ENCODE measurements at places on chromosomes 3 and 15.

DNA sequence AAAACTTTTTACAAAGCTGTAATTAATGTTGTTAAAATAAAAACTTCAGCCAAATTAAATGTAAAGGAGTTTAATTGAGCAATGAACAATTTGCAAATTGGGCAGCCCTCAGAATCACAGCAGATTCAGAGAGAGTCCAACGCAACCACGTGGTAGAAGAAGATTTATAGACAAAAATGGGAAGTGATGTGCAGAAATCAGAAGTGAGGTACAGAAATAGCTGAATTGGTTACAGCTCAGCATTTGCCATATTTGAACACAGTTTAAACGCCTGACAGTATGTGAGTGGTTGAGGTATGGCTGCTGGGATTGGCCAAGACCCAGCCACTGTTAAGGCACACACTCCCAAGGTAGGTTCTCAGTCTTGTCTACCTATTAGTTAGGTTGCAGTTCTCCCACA lies 14.4 kb upstream of the PLA2G4D start:
- DNase-seq = no peak

- DNase-seq = no peak
Observed at GRCh38 chr3:195185583-195185982, 85.4 kb downstream of the XXYLT1 start.

GRCh38 chr3:138222942-138223287 lies 35.8 kb downstream of the ARMC8 start:
- no peak for DNase-seq

DNA sequence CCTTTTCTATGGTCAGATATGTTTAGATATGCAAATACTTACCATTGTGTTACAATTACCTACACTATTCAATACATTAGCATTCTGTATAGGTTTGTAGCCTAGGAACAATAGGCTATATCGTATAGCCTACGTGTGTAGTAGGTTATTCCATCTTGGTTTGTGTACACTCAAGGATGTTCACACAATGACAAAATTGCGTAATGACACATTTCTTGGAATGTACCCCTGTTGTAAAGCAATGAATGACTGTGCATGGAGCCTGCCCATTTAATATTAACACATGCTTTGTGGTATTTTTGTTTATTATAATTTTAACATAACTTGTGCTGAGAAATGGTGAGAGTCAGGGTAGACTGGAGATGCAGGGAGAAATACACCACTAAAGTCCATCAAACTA lies 154.9 kb downstream of the LEKR1 start:
- no peak for DNase-seq

DNA sequence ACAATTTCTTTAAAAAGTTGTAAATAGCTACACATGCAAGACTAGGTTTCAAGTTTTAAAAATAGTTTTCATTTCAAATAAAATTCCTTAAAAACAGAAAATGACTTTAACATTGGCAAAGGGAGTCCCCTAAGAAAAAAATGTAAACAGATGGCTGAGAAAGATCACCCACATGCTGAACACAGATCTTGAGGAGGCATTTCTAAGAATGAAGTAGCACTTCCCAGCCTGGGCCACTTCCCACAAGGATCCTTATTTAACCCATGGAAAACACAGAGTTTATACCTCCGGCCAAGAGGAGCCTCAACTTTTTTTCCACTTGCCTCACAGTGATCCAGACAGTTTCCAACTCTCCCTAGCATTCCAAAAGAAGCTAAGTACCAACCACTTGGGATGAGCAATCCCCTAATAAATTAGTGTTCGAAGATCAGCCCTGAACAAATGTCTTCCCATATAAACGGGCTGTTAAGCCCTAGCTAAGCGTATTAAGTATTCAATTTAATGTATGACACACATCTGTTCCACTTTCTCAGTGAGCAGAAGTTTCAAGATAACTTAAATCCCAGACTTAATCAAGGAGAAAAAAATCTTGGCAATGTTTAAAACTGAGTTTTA lies 61.4 kb downstream of the GADL1 start:
- no peak for DNase-seq

DNA sequence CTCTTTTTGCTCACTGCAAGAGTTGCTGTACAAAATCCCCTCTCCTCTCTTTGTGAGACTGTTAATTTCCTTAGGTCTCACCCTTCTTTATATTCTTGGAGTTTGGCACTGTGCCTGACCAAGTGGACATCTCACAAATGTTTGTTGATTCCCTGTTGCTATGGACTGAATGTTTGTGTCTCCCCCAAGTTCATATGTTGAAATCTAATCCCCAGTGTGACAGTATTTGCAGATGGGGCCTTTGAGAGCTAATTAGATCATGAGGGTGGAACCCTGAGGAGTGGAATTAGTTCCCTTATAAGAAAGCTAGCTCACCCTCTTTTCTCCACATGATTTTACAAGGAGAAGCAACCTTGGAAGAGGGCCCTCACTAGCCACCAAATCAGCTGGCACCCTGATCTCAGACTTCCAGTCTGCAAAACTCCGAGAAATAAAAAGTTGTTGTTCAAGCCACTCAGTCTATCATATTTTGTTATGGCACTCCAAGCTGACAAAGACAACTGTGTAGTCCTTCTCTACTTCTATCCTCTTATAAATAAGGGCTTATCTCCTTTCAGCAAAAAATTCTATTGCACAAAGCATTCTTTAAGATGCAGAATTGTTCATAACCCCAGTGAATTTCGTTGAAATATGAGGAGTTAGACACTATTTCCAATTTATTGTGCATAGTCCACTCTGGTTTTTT lies 65.5 kb upstream of the NPHP3 start:
- DNase-seq = no peak

- DNase-seq = no peak
Observed at GRCh38 chr3:129184396-129184657, 631 bp upstream of the CNBP start.

DNA sequence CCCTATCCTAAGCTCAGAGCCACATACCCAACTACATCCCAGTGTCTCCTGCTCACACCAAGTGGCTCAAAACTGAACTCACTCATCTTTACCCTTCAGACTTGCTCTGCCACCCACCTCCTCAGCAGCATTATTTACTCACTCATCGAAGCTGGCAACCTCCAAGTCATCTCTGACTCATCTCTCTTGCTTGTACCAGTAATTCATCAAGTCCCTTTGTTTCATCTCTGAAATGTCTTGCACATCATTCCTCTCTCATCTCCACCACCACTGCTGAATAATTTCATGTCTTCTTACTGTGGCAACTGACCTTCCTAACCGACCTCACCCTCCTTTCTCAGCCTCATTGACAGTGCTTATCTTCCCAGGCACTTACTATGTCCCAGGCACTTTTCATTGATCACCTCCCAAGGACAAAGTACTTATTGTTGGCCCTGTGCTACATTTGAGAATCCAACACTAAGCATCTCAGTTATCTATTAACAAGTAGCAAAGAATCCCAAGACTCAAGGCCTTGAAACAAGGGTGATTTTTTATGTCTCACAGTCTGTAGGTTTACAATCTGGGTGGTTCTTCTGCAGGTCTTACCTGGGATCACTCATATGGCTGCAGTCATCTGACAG lies 82.0 kb downstream of the MRPL46 start:
- no peak for DNase-seq

- DNase-seq = no peak
Observed at GRCh38 chr3:37295925-37296324, 121.5 kb upstream of the LRRFIP2 start.

DNA sequence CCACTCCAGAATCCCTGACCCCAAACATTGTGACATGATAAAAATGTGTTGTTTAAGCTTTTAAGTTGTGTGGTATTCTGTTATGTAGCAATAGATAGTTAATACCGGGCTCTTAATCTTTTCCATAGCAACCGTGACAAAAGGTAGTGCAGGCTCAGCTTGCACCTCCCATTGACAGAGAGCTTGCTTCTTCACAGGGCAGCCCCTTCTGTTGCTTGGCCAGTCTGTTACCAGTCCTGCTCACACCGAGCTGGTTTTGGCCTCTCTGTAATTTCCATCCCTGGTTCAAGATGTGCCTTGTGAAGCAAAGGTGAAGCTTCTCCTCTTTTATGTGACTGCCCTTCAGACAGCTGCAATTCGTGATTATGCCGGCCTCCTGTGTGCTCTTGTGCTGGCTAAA lies 86.9 kb downstream of the CRYGS start:
- no peak for DNase-seq

DNA sequence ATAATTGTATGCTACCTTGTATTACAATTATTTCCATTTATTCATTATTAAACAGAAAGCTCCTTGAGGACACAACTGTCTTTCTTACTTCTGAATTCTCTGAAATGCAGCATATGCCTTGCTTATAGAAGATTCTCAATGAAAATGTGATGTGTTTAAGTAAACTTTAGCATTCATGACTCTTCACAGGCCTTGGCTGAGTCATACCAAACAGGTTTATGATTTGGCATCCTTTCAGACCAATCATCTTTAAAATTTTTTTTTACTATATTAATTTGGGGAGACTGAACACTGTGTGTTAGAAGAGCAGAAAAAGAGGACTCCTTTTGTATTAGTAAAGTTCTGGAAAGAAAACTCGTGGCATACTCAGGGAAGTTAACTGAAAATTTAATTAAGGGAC lies 6.4 kb upstream of the GALK2 start:
- DNase-seq = no peak

DNA sequence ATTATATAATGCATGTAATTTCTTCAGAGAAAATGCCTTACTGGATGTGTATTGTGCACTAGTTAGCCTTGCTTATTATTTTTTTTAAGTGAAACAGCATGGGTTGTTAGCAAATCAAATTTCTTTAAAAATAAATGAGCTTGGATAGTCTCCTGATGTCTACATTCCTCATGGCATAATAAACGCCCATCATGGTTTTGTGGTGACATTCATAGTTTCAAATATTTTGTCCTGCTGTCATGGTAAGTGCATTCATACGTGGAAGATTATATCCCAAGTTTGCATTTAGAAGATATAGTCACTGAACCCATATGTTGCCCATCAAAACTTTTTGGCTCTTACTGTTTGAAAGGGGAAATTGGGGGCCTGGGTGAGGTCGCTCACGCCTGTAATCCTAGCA lies 130.7 kb downstream of the ALCAM start:
- DNase-seq = no peak

DNA sequence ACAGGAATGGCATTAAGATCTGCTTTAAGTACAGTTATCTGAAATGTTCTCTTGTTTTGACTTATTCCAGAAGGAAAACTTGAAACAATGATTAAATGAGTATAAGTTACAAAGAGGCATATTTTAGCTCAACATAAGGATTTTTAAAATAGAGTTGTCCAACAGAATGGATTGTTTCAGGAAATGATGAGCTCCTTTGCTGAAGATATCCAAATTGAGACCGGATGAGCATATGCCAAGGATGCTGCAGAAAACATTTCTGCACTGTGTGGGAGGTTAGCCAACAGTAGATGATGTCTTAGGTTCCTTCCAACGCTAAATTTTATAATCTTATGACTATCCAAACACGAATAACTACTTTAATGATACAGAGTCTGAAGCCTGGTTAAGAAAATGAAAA lies 226.5 kb upstream of the NANOGP8 start:
- DNase-seq = no peak

- no peak for DNase-seq
Observed at GRCh38 chr3:20773320-20773984, 587.4 kb upstream of the SGO1 start.

DNA sequence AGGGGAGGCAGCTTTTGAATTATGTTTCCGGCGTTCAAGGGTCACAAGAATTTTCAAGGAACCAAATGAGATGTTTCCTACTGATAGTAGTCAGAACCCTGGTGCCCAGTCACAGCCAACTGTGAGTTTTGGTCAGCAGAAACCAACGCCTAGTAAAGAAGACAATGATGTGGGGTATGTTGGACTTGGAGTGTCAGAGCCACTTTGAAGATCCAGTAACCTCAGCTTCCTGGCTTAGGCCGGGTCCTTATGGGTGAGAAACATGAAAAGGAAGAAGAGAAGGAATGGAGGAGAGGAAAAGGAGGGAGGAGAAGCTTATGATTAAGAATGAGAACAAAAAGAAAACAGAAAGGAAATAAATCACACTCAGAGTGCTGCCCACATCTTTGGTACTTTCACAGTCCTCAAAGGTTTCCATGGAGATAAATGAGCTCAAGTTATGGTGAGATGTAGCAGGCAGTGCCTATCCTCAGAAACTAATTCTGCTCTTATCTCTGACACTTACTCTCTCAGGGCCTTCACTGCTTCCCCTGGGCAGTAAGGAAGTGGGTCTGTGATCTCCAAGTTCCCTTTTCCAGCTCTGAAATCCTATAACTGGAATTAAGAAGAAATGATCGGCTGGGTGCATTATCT lies 2.0 kb upstream of the MCF2L2 start:
- DNase-seq = no peak

- no peak for DNase-seq
Observed at GRCh38 chr3:25423780-25424588, 4.1 kb upstream of the RARB start.

DNA sequence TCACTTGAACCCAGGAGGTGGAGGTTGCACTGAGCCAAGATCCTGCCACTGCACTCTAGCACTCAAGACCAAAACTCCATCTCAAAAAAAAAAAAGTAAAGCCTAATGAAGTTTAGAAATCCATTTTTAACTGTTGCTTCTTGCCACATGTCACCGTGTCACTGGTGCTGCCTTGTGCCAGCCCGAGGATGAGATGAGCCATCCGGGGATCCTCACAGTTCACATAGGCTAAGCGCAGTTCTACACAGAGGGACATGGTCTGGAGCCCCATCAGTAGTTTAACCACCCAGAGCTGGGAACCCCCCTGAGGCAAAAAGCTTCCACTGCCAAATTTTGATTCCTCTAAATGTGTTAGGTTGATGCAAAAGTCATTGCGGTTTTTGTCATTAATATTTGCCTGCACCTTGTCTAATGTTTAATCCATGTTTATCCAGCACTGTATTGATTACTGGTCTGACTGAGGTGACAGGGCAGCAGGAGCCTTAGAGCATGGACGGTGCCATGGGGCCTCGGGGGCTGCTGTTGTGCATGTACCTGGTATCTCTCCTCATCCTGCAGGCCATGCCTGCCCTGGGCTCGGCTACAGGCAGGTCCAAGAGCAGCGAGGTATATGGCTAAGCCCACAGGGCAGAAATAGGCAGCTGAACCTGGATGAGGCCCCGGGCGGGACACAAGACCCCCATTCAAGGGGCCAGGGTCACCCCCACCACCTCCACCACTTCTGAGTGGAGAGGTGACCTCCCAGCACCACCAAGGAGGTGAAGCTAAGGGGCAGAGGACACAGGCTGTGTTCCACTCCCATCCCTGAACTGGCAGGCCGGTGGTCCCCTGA lies at the start of gene ITIH1:
TSS of gene ITIH1 (plus strand) at position 473 of the 832 bp plus-strand sequence. CDS start at position 490, 17 bp downstream.
- no peak for DNase-seq

DNA sequence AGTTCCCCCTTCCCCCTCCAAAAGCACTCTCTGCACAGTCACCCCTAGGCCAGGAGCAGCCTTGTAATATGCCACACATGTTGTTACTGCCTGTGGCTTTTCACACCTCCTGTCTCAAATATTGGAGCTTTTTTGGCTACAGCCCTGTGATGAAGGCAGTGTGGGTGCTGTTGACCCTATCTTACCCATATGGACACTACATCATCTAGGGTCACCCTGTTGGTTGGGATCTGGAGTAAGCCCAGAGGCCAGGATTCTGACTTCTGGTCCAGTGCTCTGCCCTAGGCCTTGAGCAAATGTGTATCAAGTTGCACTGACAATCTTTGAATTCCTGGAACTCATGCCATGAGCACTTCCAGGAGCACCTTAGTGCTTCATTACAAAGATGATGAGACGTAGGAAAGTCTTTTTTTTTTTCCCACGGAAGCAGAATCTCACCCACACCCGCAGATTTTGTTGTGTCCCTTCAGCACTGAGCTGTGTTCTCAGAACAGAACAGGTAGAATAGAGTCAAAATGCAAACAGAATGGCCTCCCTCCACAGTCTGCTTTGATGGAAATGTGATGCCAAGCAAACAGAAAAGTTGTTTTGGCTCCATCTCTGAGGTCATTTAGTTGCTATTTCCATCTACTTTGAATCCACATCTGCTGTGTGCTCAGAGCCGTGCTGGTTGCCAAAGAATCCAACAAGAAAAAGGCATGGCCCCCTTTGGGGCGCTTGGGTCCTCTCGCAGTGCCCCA lies 49.6 kb downstream of the SMAD3 start:
- DNase-seq = no peak

Measured in GM20000 (cell line).